H4 (cell line): ENCODE measurements at places on chromosomes 11 and 22. TPM values are rescaled to one million over a fixed set of nuclear protein-coding genes. Genes with fewer than 3 reads are reported as not detected.
A peak's percentile ranks its signal among the peaks of the same experiment; 100 is the strongest.

Gene MAJIN
- not detected in 2 replicates for total RNA-seq

GRCh38 chr11:68213135-68213515 is at the start of gene KMT5B:
KMT5B (minus strand) TSS chr11:68213296; CDS start chr11:68190076, 23,220 bp downstream.
- DNase-seq, result no peak

GRCh38 chr11:2991452-2992233 is 486 bp downstream of the NAP1L4 start:
- DNase-seq, result no peak

GRCh38 chr11:95267601-95268213 is 36.7 kb upstream of the SESN3 start:
- no peak for DNase-seq

Gene GAB4
- not detected in 2 replicates for total RNA-seq

DNA sequence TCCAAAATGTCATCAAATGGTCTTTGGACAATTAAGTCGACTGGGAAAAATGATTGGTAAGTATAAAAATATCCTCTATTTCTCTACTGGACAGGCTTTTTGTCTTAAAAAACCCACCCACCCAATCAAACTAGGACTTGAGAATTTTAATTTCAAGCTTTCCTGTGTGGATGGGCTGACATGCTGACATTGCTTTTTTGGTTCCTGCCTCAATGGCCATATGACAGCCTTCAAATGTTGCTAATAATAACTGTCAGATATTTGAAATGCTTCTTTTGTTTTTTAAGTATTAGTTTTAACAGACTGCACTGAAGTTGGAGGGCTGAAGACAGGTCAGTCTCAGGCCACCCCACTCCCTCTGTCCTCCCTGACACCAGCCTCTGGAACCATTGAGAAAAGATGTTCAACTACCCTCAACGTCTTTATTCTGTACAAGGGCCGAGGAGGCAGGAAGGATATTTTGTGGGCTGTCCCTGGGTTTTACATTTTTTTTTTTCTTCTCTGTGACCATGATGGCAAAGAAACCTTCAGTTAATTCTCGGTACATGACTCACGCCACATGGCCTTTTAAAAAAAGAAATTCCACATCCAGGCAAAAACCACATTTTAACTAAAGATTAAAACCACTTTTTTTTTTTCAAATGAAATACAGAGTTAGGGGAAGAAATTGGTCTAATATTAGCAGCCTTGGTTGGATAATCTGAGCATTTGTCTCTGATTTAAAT is 130.4 kb downstream of the SLC1A2 start:
- DNase-seq, result peak; percentile 92

- no peak for DNase-seq
These were observed 16.0 kb upstream of the CCDC81 start for GRCh38 chr11:86358720-86359119.

Gene HMOX1
- 49.2 and 59.1 TPM in 2 replicates for total RNA-seq

- DNase-seq, result no peak
These were observed 21.1 kb downstream of the B3GAT1 start for GRCh38 chr11:134390706-134391569.

Gene TPBGL
- not detected in 2 replicates for total RNA-seq

Gene NELL1
- total RNA-seq, result 0.02 and 0.66 TPM in 2 replicates

DNA sequence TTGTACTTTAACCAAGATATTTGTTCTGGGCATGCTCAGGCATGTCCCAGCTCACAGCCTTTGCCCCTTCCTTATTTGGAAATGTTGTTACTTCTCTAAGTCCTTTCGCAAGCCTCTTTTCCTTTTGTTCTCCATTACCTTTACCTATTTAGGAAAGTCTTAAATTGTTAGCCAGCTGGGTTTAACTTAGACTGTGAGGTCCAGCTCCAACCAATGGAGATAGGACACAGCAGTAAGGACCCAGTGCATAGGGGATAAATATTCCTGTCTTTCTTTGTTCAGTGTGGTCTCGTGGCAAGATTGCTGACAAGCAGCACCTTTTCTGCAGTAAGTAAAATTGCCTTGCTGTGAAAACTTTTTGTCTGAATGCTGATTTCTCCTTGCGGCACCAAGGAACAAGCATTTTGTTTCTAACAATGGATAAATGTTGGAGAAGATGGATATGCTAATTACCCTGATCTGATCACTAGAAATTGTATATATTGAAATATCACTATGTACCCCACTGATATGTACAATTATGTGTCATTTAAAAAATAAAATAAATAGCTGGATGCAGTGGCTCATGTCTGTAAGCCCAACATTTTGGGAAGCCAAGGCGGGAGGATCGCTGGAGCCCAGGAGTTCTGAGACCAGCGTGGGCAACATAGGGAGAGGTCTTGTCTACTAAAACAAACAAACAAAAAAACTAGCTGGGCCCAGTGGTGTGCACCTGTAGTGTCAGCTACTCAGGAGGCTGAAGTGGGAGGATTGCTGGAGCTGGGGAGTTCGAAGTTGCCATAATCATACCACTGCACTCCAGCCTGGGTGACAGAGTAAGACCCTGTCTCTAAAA is 31.9 kb upstream of the FTH1 start:
- no peak for DNase-seq

Gene SCGB1A1
- total RNA-seq, result not detected in 2 replicates

GRCh38 chr11:45248501-45249011 is 37.6 kb downstream of the SYT13 start:
- DNase-seq, result no peak

DNA sequence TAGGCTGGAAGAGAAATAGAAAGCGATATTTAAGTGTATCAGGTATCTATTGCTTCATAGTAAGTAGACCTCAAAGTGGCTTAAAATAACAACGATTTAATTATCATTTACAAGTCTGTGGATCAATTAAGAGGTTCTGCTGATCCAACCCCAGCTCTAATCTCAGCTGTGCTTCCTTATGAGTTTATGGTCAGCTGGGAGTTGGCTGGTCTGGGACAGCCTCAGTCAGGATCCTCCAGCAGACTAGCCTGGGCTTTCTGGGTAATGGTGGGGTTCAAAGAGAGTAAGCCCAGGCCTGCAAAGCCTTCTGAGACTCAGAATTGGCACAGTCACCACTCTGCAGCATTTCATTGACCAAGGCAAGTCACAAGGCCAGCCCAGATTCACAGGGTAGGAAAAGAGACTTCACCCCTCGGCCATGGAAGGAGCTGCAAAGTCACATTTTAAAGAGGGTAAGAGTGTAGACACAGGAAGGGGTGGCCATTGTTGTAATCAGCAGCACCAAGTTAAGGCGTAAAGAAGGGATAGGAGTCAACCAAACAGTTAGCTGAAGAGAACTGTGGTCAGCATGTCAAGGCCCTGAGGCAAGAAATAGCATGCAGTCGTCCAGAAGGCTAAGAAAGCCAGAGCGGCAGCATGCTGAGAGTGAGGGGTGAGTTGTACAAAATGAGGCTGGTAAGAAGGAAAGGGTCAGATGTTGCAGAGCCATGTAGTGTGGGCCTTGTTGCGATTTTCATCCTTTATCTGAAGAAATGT is 168.2 kb downstream of the ETS1 start:
- no peak for DNase-seq

- DNase-seq, result no peak
These were observed 55.1 kb downstream of the BTG4 start for GRCh38 chr11:111456859-111457730.

- DNase-seq, result peak; percentile 14
These were observed 281.7 kb downstream of the ST3GAL4 start for GRCh38 chr11:126636911-126637794.

DNA sequence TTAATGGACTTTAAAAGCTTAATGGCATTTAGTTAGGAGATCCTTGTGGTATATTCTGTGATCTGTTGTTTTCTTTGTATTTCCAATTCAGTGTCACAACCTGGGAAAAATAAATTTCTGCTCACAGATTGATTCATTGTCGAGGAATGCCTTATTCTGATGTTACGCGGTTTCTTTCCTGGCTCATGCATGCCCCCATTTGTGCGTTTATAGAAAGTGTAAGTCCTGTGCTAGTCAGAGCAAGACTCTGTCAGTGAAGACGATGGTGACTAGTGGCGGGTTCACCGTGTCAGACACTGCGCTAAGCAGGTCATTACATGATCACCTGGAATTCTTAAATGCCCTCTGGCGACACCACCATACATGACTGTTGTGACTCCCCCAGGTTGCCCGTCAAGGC is 169.4 kb downstream of the TBC1D22A start:
- DNase-seq, result no peak

GRCh38 chr22:36870250-36870649 is 9.4 kb downstream of the NCF4 start:
- DNase-seq, result no peak

GRCh38 chr11:73989156-73989555 is 6.5 kb upstream of the UCP2 start:
- DNase-seq, result no peak

DNA sequence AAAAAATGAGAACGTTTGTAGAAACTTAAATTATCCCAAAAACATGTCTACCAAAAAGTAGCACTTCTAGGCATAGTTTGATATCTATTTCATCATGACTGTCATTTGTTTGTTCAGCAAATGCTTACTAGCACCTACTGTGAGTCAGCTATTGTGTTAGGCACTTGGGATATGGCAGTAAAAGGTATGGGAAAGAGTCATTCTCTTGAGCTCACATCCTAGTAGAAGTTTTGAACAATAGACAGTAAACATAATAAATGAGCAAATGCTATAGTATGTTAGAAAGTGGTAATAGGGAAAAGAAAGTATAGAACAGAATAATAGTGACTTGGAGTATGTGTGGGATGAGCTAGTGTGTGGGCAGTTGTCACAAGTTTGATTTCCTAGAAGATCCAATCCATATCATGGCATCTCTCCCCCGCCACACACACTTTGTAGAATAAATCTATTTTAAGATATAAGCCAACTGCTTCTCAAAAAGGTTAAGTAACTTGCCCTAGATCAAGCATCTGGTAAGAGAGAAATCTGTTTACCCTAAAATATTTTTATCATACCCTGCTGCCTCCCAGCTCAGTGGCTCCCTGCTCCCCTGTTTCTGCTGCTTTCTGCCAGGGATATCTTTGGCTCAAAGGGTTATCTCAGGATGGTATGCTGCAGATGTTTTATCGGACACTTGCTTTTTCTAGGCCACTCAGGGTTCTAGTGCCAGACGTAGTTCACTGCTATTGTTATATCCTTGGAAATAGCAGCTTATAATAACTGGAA is 129.7 kb downstream of the NCAM1 start:
- no peak for DNase-seq

GRCh38 chr22:42937164-42937843 is 77.6 kb downstream of the PACSIN2 start:
- DNase-seq, result peak; percentile 81

DNA sequence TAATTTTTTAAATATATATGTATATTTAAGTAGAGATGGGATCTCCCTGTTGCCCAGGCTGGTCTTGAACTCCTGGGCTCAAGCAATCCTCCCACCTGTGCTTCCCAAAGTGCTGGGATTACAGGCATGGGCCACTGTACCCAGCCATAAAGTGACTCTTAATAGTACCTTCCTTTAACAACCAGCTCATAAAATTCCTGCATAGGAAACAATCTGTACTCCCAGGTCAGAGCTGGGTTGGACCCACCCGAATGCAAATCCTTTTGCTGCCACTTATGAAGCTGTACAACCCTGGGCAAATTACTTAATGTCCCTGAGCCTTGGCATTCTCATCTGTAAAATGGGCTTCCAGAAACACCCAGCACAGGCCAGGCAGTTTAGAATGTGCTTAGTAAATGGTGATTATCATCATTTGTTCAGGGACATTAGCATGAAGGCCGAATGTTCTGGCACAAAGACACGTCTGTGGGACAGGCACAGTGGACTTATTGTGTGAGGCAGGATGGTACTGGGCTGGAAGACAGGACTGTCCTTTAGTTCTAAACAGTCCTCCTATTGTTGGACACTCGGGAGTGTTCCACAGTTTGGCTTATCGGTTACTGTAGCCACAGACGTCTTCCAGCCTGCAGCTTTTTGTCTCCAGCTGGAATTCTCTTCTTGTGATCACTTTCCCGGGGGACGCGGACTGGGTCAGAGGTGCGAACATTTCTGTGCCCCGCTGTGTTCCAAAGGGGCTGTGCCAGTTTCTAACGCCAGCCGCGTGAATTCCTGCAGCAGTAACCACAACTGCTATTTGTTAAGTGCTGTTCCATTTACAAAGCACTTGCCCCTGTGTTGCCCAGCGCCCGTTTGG is 6.0 kb downstream of the PDXP start:
- DNase-seq, result no peak

GRCh38 chr22:30183861-30184278 is 62.7 kb downstream of the LIF start:
- no peak for DNase-seq

Gene ADAMTS8
- 0.04 TPM in 1 of 2 replicates, not detected in the other for total RNA-seq

DNA sequence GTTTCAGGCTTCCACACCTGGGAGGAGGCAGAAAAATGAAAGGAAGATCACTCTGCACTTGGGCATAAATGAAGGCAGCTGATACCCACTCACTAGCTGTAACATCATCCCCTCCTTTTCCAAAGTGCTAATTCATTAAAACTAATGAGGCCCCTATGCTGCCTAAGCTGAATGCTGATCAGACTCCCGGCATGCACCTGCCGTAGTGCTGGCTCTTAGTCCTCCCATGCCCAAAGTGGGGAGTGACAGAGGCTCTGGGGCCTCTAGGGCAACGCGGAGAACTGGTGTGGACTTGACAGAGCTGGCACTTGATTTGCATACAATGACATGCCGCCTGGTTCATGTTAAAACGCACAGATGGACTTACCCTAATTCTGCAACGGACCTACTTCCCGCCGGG is 96.5 kb upstream of the NCAM1 start:
- DNase-seq, result no peak

Gene OVOL1
- total RNA-seq, result not detected in 2 replicates

Gene C11orf87
- not detected in 2 replicates for total RNA-seq

DNA sequence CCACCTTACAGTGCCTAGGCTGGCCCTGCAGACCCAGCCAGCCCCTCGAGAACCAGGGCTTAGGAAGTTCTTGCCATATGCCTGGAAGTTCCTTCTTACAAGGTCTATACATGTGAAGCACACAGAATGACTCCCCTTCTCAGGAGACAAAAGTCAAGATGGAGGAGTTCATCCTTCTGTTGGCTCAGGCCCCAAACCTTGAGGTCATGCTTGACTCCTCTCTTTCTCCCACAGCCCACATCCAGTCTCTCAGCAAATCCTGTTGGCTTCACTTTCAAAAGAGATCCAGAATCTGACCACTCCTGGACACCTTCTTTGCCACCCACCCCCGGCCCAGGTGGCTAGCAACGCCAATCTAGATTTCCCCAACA is 1.7 kb upstream of the CD248 start:
- DNase-seq, result no peak

Gene STK33
- total RNA-seq, result 8.1 and 10.9 TPM in 2 replicates

DNA sequence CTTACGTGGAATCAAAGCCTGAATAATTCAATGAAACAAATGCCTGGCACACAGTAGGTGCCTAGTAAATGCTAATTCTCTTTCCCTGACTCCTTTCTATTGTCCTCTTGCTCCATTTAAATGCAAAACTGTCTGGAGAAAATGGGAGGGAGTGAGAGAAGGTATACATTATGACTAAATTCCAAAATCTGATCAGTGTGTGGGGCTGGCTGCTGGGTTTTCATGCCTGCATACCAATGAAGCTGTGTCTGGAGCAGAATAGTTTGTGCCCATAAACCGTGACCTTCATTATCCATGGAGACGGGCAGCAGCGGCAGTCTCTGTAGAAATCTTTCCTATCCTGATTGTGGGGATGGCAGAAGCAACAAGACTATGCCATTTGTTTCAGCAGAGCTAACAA is 223.4 kb upstream of the ZBED5 start:
- no peak for DNase-seq
